ENCODE measurements at places on chromosomes 13 and 19.

DNA sequence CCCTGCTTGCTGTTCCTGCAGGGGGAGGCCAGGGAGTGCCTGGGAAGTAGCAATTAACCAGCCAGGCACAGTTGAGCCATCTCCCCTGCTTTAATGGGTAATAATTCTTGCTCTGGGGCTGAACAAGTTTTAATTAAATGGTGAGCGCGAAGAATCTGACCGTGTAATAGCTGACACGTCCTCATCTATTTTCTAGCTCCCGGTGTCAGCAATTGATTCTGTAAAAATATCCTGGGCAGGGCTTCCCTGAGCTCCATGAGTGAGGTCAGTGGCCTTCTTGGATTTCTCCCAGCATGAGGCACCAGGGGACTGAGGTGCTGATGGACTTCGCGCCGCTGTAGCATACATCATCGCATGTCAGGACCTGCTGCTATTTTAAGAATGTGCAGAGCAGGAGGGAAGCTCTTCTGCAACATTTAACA, 26.9 kb downstream of the SIPA1L3 start:
- DNase-seq: no peak

GRCh38 chr19:54708781-54709180, 15.5 kb upstream of the KIR3DL3 start:
- no peak for DNase-seq

DNA sequence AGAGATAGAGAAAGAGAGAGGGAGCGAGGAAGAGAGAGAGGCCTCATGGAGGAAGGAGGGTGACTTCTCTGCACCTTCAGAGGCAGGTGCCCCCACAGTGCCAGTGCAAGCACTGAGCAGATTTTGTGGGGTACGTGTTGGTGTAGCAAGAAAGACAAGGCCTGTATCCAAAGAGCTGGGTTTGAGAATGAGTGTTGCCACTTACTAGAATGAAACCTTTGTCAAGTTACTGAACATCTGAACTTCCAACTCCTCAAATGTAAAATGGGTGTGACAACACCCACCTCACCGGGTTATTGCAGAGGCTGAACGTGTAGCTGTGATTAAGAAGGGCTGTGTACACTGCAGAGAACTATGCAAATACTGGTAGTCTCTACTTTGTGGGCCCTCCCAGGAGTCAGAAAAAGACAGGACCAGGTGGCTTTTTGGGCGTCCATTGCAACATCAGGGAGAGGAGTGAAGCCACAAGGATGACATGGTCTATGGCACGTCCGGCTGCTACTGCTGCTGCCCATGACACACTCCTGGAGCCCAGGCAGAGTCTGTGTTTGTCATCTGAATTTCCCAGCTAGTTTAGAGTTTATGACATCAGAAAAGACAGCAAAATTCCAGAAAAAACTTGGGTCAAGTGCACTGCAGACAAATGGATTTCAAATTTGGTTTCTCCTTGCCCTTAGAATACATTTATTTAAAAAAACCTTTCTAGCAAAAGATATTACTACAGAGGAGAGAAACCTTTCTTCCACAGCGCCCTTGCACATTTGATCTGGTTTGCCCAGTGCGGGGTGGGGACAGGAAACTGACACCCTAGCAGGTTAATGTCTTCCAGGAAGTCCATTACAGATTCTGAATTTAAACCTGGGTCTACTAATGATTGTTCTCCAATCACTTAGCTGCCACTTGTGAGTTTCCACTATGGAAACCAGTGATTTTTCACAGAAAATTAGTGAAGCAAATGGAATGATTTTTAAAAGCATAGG, 54.0 kb upstream of the ATP12A start:
- DNase-seq: peak; percentile 51

DNA sequence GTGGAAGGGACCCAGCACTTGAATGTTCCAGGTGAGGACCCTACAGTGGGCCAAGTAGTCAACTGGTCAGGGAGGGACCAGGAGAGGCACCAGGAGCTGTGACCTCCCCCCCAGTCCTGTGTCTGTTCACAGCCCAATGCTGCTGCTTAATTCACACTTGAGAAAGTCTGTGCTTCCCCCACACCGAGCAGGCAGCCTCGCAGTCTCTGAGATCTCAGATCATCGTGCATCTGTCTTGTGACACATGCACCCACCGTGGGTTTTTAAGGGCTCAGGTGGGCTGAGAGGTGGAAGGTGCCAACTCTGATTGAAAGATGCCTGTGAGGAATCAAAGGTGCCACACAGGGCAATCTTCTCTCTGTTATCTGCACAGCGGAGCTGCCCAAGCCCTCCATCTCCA, 6.2 kb downstream of the CEACAM5 start:
- no peak for DNase-seq

All from CD4-positive, alpha-beta T cell treated with Interleukin-10 for 1 hour (primary cell).